ENCODE measurements at places on chromosomes 7 and 10. TPM values are rescaled to one million over a fixed set of nuclear protein-coding genes. Genes with fewer than 3 reads are reported as not detected.

TAS2R41 gene
- total RNA-seq: not detected

C10orf67 gene
- not detected for total RNA-seq

RBAK gene
- 8.6 TPM for total RNA-seq

TAS2R60 gene
- not detected for total RNA-seq

CTTNBP2 gene
- 4.8 TPM for total RNA-seq

LLCFC1 gene
- total RNA-seq: not detected

CRHR2 gene
- not detected for total RNA-seq

MAGI2 gene
- 1.1 TPM for total RNA-seq

PAX4 gene
- not detected for total RNA-seq

CALCR gene
- total RNA-seq: not detected

GATA3 gene
- total RNA-seq: 0.21 TPM

MYH16 gene
- not detected for total RNA-seq

C7orf57 gene
- total RNA-seq: 0.06 TPM

ABCA13 gene
- 0.29 TPM for total RNA-seq

KCND2 gene
- 0.04 TPM for total RNA-seq

CNPY1 gene
- not detected for total RNA-seq

EPO gene
- not detected for total RNA-seq

ABCC2 gene
- total RNA-seq: 2.1 TPM

ODAD2 gene
- 1.8 TPM for total RNA-seq

CAV2 gene
- total RNA-seq: 67.2 TPM

FAM25G gene
- total RNA-seq: not detected

ITIH5 gene
- total RNA-seq: 0.29 TPM

AOAH gene
- total RNA-seq: 29.3 TPM

DRGX gene
- total RNA-seq: not detected

Measured in H4 (cell line).